ENCODE measurements at places on chromosomes 11 and 22.

DNA sequence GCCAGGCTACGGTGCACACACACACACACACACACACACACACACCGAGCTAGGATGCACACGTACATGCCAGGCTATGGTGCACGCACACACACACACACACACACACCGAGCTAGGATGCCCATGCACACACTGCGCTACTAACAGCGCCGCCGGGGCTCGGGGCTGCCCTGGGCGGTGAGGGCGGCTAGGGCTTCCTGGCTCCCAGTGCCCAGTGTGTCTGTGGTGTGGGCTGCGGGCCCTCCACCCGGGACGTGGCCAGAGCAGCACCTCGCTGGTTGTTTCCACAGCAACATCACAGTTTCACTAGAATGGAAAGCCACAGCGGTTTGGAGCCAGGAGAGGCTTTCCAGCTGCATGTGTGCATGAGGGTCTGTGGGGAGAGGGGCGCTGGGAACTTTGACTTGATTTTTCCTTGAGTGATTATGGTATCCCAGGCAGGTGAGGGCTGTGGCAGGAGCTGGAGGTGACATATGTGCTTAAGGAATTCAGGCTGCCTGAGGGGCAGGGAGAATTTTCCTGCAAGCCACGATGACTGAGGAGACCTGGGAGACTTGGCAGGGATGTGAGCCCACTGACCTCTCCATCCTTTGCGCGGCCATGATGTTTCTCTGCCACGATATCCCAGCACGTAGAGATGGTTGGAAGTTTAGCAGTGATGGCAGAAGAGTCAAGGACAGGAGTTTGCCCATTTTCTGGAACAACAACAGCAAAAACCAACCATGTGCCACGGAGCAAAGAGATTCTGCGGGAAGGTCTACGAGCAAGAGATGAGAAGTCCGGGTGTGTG, 195.9 kb downstream of the SNX19 start:
- DNase-seq, result no peak

GRCh38 chr11:86592047-86592591, 80.3 kb downstream of the ME3 start:
- no peak for DNase-seq

DNA sequence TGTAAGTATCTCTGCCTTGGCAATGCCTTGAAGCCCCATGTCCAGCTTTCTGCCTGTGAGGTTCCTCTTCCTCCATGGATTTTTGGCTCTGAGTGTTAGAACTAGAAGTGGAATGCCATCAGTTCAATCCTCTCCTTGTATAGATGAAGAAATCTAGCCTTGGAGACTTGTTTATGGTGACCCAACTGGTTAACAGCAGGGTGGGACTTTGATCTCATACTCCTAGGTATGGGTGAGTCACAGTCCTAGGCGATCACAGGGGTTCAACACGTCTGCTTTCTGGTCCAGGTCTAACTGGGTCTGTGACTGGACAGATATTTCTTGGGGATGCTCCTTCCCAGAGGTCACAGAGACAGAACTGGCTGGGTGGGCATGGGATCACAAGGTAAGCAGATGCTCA, 9.2 kb upstream of the MTFP1 start:
- no peak for DNase-seq

DNA sequence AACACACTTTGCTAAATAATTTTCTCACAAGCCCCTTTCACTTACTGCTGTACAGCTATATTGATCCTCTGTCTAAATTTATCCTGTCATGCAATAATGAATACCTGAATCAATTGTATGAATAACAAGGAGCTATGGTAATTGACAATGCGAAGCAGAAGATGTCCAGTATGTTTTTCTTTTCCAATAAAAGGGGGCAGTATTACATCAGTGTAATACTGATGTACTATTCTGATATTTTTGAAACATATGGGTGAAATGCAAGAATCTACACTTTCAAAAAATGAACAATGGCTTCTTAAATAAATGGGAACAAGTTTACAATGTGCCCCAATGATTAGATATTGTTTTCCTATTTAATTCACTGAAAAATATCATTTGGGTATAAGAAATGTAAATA, 315.1 kb downstream of the SOX6 start:
- DNase-seq, result no peak

DNA sequence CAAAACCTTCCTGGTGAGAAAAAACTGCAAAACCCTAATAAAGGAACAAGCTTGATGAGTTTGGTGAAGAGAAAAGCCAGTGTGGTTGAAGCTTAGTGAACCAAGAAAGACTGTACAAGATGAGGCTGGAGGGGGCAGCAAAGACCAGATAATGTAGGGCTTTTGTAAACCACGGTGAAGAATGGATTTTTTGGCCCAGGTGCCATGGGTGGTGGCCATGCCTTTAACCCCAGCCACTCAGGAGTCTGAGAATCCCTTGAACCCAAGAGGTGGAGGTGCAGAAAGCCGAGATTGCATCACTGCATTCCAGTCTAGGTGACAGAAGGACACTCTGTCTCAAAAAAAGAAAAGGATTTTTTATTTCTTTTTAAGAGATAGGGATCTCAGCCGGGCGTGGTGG, 5.0 kb upstream of the ZDHHC5 start:
- DNase-seq, result no peak
